ENCODE measurements at places on chromosomes 5 and 9. TPM values are rescaled to one million over a fixed set of nuclear protein-coding genes. Genes with fewer than 3 reads are reported as not detected.

DNA sequence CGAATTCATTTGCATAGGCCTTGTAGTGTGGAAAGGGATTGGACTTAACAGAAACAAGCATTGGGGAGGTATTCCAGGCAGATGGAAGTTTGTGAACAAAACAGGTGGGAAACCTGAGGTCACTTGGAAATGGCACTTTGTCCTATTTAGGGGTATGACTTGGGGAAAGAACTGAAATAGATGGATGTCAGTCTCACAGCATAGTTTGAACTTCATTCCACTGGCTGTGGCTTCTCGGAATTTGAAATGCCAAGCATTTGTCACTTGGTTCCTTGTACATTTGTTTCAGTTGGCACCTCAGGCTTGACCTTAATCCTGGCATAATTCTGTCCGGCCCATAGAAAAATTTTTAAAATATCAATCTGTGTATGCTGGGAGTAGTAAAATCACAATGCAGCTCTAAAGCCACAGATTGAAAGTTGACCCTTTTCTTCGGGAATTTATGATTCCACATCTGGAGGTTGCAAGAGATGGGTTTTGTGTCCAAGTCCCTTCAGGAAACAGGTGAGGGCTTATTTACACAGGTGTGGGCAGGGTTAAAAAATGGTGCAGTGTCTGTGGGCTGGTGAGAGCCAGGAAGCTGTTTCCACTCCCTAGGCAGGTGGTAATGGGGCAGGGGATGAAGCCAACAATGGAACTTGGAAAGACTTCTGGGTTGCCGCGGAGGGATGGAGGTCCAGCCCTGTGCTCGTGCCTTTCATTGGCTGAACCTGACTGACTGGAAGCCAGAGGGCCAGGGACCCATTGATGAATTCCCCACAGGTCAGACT is 39.2 kb upstream of the PDE8B start:
- DNase-seq: no peak

DNA sequence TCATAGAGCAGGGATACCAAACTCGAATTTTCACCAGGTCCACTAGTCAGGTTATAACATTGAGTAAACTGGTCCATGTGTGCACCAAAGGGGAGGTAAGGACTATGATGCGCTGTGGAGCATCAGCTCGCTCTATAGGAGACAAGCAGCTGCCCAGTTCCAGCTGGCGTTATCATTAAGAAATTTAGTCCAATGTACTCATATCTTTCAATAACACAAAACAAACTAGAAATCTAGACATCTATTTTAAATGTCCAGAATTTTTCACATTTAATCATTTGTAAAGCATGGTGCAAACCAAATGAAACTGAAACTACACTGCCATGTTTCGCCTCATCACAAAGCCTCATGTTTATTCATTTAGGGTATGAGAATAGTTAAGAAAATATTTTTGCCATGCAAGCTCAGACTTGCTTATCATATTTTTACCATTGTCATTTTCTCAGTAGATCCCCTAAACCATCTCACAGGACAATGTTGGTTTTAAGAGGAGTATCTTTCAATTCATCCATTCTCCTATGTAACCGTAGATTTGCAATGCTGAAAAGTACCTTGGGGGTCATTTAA is 50.9 kb downstream of the ZNF474 start:
- no peak for DNase-seq

DNA sequence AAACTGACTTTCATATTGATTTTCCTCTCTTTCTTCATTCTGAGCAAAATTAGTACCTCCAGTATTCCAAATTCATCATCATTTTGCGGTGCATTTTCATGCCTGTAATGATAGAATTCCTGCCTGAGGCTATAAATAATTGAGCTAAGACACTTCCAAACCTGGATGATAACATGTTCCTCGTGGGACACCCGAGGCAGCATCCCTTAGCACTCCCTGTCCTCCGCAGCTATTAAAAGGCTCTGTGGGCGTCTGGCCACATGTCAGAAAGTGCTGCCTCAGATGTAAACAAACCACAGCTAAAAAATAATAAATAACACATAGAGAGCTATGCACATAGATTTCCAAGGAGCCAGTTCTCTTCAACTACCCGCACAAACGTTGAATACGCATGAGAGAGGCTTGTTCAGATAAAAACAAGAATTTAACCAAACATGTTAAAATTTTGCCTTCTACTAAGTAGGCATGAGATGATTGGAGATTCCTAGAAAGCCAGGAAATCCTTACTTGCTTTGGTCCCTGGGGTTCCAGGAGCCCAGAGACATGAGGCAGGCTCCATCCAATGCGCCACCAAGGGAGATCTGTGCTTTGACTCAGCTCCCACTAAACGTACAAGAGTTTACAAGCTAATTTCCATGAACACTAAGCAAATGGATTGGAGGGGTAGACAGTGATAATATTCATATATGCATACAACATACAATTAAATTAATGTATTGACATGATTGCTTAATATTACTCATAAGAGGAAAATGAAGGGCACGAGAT is 82.7 kb downstream of the SHC3 start:
- no peak for DNase-seq

DNA sequence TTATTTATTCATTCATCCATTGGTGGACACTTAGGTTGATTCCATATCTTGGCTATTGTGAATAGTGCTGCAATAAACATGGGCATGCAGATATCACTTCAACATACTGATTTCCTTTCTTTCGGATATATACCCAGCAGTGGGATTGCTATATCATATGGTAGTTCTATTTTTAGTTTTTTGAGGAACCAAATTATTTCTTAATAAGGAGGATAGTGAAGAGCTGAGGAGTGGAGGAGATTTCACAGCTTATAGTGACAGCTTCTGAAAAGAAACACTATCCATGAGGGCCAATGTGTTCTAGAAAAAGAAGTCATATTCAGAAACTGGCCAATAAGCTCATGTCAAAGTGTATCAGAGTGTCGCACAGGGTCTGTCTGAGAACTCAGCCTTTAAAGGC is 183.3 kb downstream of the SEC61B start:
- DNase-seq: no peak

- DNase-seq: no peak
Observed at GRCh38 chr9:120431268-120431667, 148.7 kb downstream of the CDK5RAP2 start.

- no peak for DNase-seq
Observed at GRCh38 chr5:111557686-111558085, 45.4 kb upstream of the STARD4 start.

- DNase-seq: no peak
Observed at GRCh38 chr5:61333954-61334867, 2.2 kb downstream of the ZSWIM6 start.

DNA sequence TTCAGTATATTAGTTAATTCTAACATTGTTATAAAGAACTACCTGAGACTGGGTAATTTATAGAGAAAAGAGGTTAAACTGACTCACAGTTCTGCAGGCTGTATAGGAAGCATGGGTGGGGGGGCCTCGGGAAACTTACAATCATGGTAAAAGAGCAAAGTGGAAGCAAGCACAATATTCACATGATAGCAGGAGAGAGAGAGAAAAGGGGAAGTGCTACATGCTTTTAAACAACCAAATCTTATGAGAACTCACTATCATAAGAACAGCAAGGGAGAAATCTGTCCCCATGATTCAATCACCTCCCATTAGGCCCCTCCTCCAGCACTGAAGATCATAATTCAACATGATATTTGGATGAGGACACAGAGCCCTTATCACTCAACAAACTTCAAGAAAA is 324.9 kb downstream of the ZNF608 start:
- DNase-seq: no peak

DNA sequence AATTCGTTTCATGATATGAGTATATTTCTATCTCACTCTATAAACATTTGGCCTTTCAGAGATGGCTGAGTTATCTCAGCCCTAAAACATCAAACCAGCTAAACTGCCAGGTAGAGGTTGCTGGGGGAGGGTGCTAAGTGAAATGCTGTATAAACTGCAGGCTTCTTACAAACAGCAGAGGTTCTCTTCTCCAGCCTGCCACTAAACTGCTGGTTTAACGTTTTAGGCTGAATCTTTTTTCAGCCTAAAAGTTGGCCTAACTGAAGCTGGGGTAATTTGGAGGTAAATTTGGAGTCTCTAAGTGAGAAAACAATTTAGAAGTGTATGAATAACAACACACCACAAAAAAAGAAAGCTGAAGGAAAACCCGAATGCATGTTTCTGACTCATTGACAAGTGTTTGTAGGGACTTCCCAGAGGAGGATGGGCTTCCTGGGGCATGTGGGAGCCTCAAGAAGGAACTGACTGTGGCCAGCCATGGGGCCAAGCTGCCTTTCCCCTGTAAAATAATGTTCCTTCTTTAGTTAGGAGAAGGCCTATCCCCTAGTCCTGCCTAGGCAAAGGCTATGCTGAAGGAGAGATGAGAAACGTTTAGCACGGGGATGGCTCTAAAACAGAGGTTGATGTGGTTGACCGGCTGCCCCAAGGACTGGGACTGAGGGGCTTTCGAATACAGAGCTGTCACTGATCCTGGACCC is 44.3 kb downstream of the SLC28A3 start:
- no peak for DNase-seq

- no peak for DNase-seq
Observed at GRCh38 chr5:141814064-141814964, 63.9 kb downstream of the PCDH1 start.

Gene SPINK6
- not detected for polyA plus RNA-seq
